ENCODE measurements at places on chromosomes 4 and X.

DNA sequence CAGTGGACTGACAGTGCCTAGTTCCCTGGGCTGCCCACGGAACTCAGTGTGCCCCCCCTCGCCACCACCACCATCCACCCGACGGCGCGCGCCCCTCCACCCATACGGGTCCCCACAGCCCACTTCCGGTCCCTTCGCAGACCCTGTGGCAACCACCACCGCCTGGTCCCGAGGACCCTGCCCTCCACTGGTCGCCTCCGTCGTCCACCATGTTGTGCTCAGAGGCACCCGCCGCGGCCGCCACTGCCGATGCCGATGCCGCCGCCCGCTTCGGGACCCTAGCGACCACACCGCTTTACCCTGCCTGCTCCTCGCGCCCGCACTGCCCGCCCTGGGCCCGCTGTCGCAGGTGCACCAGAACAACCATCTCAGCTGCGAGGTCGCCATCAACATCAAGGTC lies 66.5 kb upstream of the LANCL3 start:
- DNase-seq = no peak

DNA sequence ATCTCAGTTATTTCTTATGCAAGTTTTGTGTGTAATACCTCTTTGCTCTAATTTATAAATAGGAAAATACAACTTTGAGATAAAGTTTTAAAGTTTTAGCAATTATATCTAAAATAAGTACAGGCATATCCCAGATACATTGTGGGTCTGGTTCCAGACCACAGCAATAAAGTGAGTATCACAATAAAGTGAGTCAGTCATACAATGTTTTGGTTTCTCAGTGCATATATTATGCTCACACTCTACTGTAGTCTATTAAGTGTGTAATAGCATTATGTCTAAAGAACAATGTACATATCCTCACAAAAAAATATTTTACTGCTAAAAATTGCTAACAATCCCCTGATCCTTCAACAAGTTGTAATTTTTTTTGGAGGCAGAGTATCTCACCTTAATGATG lies 49.2 kb downstream of the ANAPC10 start:
- no peak for DNase-seq

GRCh38 chr4:16757080-16757521 lies 141.3 kb downstream of the LDB2 start:
- no peak for DNase-seq

GRCh38 chr4:154044742-154045485 lies 256.0 kb upstream of the SFRP2 start:
- no peak for DNase-seq

DNA sequence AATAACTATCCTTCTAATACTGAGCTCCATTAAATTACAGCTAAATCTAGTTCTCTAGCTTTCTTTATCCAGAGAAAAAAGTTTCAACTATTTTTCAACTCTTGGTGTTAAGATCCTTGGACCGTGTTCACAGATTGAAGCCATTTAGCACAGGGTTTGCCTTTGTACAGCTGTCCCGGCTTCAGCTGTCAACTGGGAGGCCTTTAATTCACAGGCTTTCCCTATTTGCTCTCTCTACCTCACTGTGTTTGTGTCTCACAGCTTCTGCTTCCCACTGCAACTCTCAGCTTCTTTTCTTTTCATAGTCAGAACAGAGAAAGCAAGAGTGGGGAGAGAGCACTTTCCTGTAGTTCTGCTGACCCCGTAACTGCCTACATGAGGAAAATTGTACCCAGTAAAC lies 76.9 kb upstream of the SMAD1 start:
- no peak for DNase-seq

- no peak for DNase-seq
Measured at GRCh38 chrX:11566789-11567188, 98.9 kb downstream of the ARHGAP6 start.

DNA sequence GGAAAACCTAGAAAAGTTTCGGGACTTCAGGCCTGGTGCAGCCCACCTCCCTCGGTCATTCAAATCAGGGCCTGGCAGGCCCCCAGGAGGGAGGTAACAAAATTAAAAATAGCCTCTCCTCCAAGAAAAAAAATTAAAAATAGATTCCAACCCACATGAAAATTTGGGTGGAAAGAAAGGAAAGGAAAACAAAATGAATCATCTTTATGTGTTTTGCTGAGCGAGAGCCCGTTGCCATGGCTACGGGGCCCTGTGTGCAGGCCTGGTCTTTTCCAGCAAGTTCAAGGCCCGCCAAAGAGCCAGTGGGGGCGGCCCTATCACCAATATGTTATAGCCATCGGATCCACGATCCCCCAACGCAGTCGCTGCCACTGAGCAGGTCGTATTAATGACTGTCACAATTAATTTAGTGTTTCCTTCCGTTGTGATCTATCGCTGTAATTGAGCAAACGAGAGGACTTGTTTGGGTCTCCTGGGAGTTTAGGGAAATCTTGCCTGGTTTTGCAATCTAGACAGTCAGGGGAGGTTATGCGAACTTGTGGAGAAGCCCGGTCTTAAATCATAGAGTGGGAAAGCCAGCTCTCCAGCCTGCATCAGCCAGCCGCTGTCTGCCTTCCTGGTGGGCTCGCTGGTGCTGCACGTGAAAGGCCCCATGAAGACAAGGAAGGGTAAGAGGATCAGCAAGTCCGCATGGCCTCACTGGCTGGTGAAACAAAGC lies 452.4 kb downstream of the BCOR start:
- DNase-seq = no peak

GRCh38 chr4:163618845-163619244 lies 124.4 kb downstream of the TMA16 start:
- DNase-seq = no peak

- DNase-seq = no peak
Measured at GRCh38 chrX:11064851-11065600, 46.1 kb upstream of the HCCS start.

DNA sequence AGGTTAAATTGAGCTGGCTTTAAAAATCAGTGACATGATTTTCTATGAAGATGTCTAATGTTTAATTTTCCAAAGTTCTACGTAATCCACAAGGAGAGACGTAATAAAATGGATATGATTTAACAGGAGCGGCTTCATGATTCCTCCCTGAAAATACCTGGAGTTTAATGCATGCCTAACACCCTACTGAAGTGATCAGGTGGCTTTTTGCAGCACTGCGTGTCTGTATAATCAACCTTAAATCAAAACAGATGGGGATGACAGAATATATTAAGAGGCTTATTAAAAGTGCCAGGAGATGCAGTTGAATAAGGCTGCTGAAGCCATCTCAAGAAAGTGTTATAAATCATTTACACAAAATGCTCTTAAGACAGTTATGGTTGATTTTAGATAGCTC lies 112.4 kb upstream of the TLR3 start:
- DNase-seq = no peak

GRCh38 chr4:87882321-87882720 lies 49.6 kb downstream of the MEPE start:
- DNase-seq = no peak

DNA sequence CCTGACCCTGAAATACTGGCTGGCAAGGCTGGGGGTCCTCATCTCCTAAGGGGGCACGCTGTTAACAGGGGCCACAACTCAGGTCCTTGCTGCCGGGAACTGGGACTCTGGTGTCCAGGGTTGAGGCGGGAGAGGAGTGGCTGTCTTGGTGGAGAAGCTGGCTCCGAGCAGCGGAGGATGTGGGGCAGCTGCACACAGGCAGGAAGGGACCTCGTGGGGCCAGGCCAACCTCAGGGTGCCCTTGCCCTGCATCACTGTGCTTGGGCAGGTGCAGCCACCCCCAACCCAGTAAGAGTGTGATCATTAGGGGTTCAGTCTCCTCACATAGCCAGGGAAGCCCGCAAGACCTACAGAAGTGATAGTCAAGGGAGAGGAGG lies 12.6 kb upstream of the PDE6B start:
- DNase-seq = no peak

DNA sequence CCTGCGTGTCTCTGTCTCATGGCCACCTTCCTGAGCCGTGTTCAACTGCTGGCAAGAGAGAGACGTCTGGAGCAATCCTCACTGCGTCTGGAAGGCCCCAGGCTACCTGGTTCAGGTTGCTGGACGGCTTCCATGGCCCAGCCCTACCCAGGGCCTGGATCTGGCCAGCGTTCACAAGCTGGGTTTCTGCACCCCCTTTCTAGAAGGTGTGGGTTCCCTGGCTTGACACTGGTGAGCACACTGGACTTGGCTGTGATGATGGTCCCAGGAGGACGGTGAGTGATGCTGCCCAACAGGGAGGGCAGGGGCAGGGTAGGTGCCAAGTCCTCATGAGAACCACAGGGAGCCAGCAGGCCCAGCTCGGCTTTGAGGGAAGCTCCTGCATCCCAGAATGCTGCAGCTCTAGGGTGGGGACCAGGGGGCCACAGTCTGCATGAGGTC lies 63.4 kb downstream of the HTRA3 start:
- DNase-seq = no peak

DNA sequence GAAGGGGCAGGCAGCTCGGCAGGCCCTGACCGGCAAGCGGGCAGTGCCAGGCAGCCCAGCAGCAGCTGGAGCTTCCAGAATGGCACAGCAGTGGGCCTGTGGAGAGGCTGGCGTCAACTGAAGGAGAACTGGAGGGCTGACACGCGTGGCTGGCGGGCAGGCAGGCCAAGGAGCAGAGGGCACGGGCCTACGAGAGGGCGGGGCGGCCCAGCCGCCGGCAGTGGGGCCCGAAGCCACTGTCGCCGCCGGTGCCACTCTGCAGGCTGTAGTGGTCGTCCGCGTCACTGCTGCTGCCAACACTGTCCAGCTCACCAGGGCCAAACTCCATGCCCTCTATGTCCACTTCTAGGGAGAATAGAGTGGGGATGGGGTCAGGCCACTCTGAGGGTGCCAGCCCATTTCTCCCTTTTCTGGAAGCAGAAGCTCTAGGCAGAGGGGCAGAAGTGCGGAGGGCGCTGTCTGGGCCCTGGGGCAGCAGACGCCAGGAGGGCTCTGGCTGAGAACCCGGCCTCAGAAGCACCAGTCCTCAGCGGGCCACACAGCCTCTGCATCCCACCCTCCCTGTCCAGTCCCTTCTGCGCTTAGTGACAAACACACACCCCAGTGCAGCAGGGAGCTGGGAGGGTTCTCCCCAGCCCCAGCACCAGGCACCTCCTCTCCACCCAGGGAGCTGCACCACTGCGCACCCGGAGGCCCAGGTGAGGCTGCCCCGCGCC lies 8.6 kb upstream of the HAUS3 start:
- no peak for DNase-seq

DNA sequence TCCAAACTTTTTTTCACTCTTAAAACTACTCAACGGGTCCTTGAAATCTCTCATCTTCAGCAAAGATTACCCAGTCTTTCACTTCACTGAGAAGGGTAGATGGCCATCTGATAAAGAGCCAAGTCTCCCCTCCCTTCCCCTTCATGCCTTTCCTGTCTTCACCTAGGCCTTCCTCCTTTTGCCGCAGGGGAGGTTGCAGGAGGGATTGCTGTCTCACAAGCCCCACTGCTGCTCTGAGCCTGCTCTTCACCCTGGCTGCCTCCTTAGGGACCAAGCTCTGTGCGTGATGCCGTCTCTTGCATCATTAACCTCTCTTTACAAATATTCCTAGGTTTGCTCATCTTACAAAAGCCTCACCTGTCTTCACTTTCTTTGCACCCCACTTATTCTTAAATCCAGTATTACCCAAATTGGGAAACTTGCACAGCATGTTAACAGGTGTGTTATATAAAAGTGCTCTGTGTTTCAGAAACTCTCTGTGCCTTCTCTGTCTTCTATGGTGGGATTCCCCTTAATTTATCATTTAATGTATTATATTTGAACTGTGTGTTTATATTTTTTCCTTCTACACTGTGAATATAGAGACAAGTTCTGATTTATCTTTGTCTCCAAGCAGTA lies 3.8 kb downstream of the ZFX start:
- no peak for DNase-seq

DNA sequence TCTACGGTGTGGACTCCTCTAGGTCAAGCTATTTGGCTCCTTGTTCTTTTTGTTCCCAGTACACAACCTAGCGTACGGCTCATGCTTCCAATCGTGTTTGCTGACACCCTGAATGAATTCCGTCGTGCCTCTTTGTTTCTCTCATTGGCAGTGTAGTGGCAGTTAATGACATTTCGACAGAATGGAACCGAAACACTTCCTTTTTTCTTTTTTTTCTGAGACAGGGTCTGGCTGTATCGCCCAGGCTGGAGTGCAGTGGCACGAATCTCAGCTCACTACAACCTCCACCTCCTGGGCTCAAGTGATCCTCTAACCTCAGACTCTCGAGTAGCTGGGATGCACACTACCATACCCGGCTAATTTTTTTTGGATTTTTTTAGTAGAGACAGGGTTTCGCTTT lies 113.3 kb upstream of the ATP6AP2 start:
- no peak for DNase-seq

DNA sequence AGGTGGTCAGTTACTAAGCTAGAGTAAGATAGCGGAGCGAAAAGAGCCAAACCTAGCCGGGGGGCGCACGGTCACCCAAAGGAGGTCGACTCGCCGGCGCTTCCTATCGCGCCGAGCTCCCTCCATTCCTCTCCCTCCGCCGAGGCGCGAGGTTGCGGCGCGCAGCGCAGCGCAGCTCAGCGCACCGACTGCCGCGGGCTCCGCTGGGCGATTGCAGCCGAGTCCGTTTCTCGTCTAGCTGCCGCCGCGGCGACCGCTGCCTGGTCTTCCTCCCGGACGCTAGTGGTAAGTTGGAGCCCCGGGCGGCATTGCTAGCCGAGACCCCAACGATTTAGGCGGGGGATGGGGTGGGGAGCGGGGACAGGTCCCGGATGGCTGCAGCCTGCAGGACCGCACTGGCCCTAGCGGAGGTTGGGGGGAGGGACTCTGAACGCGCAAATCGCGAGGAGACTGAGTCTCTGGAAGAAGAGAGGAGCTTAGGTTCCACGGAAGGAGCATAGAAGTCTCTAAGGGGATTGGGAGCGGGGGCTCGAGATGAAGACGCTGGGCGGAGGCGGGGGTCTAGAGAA lies 573 bp downstream of the HTR2C start:
- no peak for DNase-seq

GRCh38 chr4:137707626-137708025 lies 175.3 kb upstream of the PCDH18 start:
- no peak for DNase-seq

- DNase-seq = no peak
Measured at GRCh38 chr4:139455126-139455538, 1.2 kb downstream of the RAB33B start.

DNA sequence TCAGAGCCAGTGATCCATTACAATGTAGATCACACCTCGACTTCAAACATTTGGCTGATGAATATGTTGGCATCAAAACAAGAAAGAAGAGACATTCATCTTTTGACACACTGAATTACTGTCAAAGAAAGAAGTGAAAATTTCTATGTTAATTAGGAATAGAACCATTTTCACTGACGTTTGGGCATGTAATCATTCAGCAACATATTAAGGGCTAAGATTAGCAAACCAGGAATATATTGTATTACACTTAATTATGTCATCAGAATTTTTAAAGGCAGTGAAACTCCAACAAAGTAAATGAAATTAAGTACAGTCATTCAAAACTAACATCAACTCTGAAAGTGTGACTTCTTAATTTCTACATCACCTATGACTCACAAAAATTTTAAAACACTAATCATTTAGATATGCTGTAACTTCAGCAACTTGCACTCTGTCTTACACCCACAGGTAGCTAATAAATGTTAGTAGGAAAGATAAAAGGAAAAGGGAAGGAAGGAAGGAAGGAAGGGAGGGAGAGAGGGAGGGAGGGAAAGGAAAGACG lies 1.4 kb upstream of the SMR3A start:
- DNase-seq = no peak

- no peak for DNase-seq
Measured at GRCh38 chrX:118058924-118059323, 57.7 kb downstream of the KLHL13 start.

Measured in activated gamma-delta T cell (primary cell).